Calu3 (cell line): ENCODE measurements at places on chromosomes 2 and 18. TPM values are rescaled to one million over a fixed set of nuclear protein-coding genes. Genes with fewer than 3 reads are reported as not detected.

DSC3 gene
- 6.4 and 9.8 TPM in 2 replicates for total RNA-seq

DNA sequence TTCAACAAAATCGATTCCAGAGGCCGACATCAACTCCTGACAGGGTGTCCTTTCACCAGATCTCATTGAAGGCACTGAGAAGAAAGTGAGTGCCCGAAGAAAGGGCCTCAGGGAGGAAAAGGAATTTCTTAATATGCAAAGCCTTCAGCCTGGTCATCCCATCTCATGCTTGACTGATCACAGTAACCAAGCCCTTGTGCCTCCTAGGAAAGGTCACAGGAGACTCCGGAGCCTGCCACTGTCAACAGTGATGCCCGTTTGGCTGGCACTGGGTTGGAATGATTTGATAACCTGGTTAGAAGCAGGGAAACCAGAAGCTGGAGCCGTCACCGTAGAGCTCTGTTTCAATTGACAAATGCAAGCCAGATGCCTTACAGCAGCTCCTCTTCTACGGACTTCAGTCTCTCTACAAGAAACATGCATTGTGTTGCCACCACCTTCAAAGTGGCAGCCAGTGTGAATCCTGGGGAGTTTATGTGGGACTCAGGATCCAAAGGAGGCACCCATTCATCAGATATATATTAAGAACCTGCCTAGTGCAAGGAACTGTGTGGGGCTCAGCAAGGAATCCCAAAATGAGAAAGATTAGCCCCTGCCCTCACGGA lies 24.6 kb downstream of the COX7A2L start:
- peaks cover 52% of the 10 kb centered on the region for H3K36me3 ChIP-seq
- no peaks in the 10 kb centered on the region for H3K4me1 ChIP-seq

METTL8 gene
- 21.6 and 22.4 TPM in 2 replicates for total RNA-seq

DNA sequence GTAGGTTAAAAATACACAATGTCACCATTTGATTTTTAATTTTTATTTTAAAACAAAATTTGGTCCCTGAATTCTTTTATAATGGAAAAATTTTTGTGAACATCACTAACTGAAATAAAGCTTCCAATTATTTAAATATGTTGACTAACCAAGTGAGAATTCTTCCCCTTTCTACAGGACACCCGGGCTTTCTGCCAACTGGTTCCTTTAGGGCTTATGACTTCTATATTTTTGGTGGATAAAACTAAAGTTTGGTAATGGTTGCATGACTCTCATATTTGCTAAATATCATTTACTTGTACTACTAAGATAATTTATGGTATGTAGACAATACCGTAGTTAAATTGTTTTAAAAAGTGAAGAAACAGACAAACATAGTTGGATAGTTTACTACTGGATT lies 291.0 kb upstream of the DOK6 start:
- no peak overlapping the region for H3K4me3 ChIP-seq
- H3K27me3 ChIP-seq = no peaks in the 10 kb centered on the region
- peaks cover 3% of the 10 kb centered on the region for H3K4me1 ChIP-seq
- DNase-seq = no peak
- no peaks in the 10 kb centered on the region for H3K36me3 ChIP-seq
